ENCODE measurements at places on chromosomes 7 and 10.

DNA sequence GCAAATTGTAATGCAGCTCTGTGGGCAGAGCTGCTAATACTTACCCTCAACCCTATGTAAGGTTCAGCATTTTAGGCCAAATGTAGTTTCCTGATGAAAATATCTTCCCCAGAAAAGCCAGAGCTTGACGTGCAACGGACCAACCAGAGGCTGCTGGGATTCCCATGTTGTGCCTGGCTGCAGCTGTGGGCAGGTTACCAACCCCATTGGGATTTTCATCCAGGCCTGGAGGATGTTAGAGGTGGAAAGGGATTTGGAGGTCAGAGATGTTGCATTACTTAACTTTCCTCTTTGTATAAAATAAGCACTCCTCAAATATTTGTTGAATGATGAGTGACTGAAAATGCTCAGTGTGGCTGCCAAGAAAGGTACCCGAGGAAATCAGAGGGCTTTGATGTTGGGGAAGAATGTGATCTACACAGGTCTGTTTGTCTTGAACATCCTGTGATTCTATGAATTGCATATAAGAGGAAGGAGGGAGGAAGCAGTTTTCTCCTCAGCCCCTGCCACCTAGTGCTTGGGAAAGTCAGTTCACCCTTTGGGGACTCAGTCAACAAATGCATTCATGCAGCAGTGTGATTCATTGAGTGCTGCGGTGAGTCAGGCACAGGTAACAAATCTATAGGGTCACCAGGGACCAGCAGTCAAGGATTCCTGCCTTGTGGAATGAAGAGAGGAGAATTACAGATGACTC is 487.2 kb downstream of the RPS24 start:
- no peak for DNase-seq

DNA sequence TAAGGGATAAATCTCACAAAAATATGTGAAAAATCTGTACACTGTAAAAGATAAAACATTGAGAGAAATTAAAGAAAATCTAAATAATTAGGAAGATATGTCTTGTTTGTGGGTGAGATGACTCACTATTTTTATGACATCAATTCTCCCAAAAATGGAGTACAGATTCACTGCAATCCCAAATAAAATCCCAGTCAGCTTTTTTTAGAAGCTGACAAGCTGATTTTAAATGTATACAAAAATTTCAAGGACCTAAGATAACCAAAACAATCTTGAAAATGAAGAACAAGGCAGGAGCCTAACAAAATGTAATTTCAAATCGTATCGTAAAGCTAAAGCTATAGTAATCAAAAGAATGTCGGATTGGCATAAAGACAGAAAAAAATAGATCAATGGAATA is 458.1 kb downstream of the GRID1 start:
- no peak for DNase-seq

- DNase-seq: no peak
Observed at GRCh38 chr10:130994845-130995244, 316.7 kb downstream of the TCERG1L start.

DNA sequence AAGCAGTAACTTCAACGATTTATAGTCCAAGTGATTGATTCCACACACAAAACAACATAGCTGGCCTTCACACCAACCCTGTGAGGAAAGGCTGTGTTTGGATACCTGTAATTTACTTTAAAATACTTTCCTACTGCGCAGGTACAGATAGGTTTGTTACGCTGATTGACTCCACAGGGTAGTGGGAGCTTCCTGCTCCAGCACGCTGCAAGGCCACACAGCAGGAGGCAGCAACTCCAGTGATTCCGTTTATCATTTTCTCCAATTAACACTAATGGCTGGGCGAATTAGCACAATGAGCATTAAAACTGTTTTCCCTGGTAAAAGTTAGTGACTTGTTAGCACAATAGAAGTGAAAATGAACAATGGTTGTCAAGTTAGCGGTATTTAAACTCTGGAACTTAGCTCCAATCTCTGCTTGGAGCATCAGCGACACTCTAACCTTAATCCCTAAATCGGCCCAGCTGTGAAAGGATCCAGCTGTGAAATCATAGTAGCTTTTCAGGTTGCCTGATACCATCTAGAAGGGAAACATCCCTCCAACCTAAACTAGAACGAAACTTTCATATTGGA is 959 bp downstream of the DCLRE1C start:
- DNase-seq: no peak

All from activated T-helper 1 cell treated with Interleukin-2 at 50 U/mL for 16 hours (primary cell).